ENCODE measurements at places on chromosomes 11 and 22.

DNA sequence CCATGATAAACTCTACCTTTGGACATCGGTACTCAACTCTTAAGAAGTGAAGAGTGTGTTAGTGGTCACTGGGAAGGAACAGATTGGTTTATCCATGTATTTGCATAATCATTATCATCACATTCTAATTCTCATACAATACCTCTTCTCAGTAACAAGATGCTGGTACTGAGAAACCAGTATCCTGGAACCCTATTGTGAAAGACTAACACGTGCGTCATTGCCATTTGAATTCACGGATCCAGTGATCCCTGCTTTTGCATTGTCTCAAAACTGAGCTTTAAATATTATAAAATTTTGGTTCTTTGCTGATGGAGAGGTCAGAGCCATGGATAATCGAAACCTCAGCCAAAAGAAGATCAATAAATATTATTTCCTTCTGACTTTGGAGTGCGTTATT lies 35.2 kb downstream of the KIRREL3 start:
- DNase-seq, result no peak

DNA sequence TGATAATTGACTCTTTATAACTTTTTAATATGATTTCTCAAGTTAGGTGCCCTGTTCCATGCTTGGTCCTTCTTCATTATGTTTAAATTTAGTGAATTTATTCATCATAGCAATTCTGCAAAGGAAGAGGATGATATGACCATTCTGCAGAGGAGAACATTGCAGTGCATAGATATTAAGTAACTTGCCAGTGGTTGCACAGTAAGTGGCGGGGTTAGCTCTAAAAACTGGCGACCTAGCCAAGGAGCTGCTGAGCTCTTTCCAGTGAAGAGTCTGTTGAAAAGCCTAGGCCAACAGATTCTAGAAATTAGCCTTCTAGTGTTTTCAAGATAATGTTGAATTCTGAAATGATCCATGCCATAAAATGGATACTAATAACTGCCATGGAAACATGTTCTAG lies 4.6 kb downstream of the EWSR1 start:
- DNase-seq, result no peak

- no peak for DNase-seq
These were observed 123.1 kb downstream of the CD44 start for GRCh38 chr11:35262056-35262455.

- no peak for DNase-seq
These were observed 1061.6 kb downstream of the JRKL start for GRCh38 chr11:97451441-97451840.

DNA sequence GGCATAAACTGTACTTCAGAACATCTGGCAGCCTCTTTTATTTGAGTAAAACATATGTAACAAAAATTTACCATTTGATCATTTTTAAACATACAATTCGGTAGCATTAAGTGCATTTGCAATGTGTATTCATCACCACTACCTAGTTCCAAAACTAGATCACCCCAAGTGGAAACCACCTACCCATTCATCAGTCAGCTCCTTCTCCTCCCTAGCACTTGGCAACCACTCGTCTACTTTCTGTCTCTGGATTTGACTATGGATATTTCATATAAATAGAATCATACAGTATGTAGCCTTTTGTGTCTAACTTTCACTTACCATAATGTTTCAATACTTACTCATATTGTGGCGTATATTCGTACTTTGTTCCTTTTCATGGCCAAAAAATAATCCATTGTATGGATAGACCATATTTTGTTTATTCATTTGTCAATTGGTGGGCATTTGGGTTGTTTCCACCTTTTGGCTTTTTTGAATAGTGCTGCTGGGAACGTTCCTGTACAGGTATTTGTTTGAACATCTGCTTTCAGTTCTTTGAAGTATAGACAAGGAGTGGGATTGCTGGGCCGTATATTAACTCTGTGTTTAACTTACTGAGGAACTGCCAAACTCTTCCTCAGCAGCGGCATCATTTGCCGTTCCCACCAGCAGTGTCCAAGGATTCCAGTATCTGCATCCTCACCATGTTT lies 27.2 kb upstream of the ADORA2A start:
- DNase-seq, result no peak

- DNase-seq, result no peak
These were observed 33.0 kb downstream of the DDX6 start for GRCh38 chr11:118757876-118758399.

GRCh38 chr11:13168271-13168670 lies 109.3 kb upstream of the BMAL1 start:
- no peak for DNase-seq

DNA sequence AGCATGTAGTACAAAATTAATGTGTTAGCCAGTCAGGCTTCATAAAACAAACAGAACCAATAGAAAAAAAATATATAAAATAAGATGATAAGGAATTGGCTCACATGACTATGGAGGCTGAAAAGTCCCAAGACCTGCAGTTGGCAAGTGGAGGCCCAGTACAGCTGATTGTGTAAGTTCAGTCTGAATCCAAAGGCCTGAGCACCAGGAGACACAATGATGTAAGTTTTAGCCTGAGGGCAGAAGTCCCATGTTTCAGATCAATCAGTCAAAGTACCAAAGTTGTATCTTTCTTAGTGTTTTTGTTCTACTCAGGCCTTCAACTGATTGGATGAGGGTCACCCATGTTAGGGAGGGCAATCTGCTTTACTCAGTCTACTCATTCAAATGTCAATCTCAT lies 14.3 kb upstream of the OR10D3 start:
- no peak for DNase-seq

- no peak for DNase-seq
These were observed 61.4 kb downstream of the SYT13 start for GRCh38 chr11:45224766-45225165.

- DNase-seq, result no peak
These were observed 934 bp upstream of the TMEM132A start for GRCh38 chr11:60923326-60923725.

DNA sequence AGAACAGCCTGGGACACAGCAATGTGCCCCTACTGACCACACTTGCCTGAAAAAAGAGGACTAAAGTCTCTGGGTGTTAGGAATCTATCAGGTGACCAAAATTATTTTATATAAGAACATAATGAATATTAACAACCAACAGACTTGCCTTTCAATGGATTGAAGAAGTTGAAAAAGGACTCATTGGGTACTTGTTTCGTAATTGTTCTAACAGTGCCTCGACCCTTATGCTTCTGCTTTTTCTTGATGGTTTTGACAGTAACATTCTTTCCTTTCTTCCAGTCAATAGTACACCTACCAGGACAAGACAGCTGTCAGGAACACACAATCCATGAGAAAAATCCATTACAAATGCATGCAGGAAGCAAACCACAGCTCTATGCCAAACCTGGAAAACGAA lies 29.0 kb upstream of the PHLDA2 start:
- peak; percentile 19 for DNase-seq

DNA sequence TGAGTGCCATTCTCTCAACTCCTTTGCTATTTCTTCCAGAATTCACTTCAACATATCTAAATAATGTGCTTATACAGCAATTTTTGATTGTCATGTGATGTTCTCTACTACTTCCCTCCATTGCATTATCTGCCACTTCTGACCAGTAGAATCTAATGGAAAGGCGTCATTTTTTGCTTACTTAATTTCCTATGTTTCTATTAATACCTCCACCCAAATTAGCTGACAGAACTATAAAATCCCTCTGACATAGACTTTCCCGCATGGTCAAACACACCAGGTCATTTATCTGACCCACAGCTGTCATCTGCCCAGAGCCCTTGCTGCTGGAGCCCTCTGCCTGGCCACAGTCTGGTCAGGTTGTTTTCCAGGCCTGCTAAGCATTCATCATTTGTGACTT lies 258.6 kb upstream of the NARS2 start:
- no peak for DNase-seq

DNA sequence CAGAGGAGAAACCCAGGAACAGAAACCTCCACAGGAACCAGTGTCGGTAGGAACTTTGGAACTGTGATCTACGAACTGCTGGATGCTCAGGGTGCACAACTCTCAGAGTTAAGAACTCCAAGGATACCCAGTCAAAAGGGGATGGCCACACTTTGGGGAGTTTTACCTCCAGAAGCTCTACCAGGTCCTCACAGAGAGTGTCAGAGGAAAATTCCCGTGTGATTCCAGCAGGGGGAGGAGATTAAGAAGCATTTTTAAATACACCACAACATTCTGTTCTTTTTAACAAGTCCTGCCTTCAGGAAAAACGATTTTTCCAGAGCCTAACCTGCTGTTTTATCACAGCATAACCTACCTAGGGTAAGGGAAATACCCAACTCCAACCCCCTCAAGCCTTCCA lies 104.0 kb downstream of the SOX6 start:
- no peak for DNase-seq

DNA sequence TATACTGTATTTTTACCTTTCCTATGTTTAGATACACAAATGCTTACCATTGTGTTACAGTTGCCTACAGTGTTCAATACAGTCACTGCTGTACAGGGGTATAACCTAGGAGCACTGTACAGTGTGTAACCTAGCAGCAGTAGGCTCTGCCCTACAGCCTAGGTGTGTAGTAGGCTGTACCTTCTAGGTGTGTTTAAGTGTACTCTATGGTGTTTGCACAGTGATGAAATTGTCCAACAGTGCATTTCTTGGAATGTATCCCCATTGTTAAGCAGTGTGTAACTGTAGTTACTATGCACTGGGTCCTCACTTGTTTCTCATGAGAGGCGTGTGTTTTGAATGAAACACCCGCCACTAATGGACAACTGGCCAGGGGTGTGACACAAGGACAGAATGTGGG lies 269.0 kb downstream of the OPCML start:
- DNase-seq, result no peak

DNA sequence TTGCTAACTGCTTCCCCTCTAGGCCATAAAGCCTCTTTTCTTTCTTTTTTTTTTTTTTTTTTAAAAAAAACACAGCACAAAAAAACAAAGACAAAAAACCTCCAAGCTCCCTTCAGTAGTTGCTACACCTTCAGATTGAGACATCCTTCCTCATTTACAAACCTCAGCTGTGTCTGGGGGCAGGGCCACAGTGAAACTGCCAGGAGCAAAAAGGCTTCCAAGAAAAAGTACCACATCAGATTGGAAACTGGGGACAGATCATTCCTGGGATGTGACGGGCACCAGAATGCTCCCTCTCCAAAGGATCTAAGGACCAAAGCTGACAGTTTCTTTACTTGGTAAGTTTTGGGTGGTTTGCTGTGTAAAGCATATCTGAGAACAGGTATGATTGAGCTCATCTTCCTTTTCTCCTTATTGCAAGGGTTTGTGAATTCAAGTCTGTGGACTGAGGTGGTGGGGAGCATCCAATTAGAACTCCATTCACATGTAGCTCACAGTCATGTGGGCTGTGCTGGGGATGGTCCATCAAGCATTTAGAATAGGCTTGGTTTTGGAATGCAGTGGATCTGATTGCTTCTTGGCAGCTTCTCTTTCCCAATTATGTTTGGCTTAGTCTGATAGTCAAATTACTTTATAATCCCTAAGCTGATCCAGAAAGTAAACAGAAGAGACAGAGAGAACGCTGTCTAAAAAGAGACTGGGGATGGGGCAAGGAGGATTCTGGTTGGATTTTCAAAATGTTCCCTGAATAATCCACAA lies 705 bp downstream of the BBOX1 start:
- DNase-seq, result peak; percentile 20

Measured in Kasumi-1 (cell line).